ENCODE measurements at places on chromosomes 3 and 15. TPM values are rescaled to one million over a fixed set of nuclear protein-coding genes. Genes with fewer than 3 reads are reported as not detected.

The IMPG2 gene
- total RNA-seq = not detected

The NAALADL2 gene
- total RNA-seq = 0.34 TPM

The SLC22A13 gene
- not detected for total RNA-seq

The PPM1L gene
- 0.68 TPM for total RNA-seq

The GABRR3 gene
- total RNA-seq = not detected

The TTC23 gene
- 12.3 TPM for total RNA-seq

The UROC1 gene
- not detected for total RNA-seq

The CCDC54 gene
- not detected for total RNA-seq

The AMT gene
- 0.27 TPM for total RNA-seq

The SHC4 gene
- 0.80 TPM for total RNA-seq

The UACA gene
- 39.4 TPM for total RNA-seq

The HYKK gene
- total RNA-seq = 6.1 TPM

The AGBL1 gene
- not detected for total RNA-seq

The FRMD5 gene
- 2.2 TPM for total RNA-seq

The IL17RE gene
- 1.1 TPM for total RNA-seq

The SEMA6D gene
- total RNA-seq = not detected

The EFCAB12 gene
- 0.73 TPM for total RNA-seq

The CCK gene
- total RNA-seq = 1.1 TPM

The CNTN3 gene
- not detected for total RNA-seq

The SGO1 gene
- 16.3 TPM for total RNA-seq

The SLC22A14 gene
- total RNA-seq = not detected

The SLC51B gene
- total RNA-seq = 21.2 TPM

The CYP19A1 gene
- total RNA-seq = 0.41 TPM

Data from A549 treated with GW870086 at 1 μM for 4 hours (cell line).